Activated CD8-positive, alpha-beta T cell treated with anti-CD3 and anti-CD28 coated beads for 36 hours (primary cell): ENCODE measurements at places on chromosomes 7 and 10.
A peak's percentile ranks its signal among the peaks of the same experiment; 100 is the strongest.

GRCh38 chr10:78199005-78199725 is 165.5 kb downstream of the RPS24 start:
- DNase-seq: no peak

DNA sequence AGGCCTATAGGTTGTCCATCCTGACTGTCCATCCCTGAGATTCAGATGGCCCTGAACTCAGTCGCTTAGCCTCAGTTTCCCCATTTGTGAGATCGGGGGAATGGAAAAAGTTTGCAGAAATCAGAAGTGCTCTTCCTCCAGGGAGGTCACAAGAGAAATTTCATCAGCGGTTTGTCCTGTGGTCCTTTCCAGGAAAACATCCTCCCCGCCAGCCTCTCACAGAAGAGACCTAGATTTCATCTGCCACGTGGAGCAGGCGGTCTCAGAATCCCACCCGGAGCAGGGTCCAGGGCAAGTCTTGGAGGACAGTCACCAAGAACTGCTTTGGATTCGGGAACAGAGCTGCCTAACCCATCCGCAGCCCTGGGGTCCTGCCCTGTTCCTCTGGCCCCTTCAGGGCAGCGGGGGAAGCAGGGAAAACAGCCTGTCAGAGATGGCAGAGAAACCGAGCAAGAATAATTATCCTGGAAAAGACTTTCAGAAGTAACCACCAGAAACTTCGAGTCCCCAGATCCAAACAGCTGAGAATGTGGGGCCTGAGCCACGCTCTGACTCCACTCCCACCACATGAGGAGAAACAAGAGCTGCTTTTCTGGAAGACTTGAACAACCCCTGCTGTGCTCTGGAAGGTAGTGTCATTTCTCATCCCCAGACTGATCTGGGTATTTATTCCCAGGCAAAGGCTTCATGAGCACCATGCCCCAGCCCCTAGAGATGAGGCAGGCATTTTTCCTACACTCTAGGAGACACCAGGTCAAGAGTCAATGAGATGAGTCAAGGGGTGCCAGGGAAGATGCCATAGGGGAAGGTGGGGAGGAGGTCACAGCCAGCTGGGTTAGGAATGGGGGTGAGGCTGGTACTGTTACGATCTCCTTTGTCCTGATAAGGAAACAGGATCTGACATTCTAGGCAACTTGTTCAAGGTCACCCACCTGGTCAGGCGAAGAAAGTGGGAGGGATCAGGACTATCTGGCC is 1.1 kb upstream of the TNS3 start:
- no peak for DNase-seq

GRCh38 chr10:109741712-109742111 is 181.6 kb downstream of the XPNPEP1 start:
- no peak for DNase-seq

DNA sequence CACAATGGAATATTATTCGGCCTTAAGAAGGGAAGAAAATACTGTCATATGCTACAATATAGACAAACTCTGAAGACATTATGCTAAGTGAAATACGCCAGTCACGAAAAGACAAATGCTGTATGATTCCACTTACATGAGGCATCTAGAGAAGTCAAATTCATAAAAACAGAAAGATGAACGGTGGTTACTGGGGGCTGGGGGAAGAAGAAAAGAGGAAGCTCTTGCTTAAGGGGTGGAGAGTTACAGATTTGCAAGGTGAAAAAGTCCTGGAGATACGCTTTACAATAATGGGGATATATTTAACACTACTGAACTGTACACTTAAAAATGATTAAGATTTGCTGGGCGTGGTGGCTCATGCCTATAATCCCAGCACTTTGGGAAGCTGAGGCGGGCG is 49.0 kb downstream of the PSMC2 start:
- DNase-seq: no peak

GRCh38 chr10:17644485-17644943 is 563 bp downstream of the STAM start:
- DNase-seq: peak; percentile 24

DNA sequence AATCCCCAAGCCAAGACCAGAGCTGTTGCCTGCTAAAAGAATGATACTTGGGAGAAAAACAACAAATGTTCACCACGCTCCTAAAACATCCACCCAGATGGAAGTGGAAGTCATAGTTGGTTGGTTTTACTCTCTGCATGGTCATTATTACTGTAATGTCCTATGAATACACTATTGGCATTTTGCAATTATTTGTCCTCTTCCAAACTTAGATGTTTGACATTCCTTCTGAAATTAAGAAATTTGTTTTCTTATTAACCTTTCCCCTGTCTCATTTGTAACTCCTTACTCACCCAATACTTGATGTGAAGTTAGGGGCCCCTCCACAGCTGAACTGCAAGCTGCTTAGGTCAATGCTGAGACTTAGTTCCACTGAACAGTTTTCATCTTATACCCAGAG is 383.3 kb downstream of the INHBA start:
- DNase-seq: no peak

DNA sequence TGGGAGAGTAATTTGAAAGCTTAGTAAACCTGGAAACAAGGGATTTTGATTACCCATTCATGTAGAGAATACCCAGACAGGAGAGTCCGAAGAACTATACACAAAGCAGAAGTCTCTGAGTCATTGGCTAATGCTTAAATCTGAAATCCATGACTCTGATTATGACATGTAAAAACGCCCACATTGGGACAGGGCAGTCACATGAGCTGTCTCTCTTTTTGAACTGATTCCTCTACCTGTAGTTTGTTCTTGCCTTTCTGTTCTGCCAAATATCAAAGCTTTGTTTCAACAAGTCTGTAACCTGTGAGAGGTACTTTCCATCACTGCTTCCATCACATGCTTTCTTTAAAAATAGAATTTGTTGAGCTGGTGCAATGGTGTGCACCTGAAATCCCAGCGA is 4.3 kb upstream of the GPNMB start:
- DNase-seq: no peak

DNA sequence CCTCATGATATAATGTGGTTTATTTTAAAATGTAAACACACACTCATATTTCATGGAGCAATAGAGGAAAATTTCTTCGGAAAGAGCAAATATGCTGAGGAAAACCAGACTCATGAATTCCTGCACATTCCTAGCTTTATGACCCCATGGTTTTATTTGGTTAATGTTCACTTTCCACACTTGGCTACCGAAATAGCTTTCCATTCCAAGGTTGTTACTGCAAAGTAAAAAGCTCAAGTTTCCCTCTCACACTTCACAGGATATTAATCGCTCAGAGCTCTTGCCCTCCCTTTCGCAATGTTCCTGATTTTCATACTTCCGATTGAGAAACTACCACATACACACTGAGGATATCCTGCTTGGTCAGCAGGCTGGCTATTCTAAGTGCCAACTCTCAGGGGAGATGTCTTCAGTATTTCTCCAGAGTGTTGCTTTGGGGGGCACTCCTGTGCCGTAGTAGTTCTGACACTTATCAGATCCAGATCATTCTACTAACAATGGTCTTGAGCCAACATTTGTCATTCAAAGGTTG is 77.5 kb upstream of the STEAP1B start:
- DNase-seq: no peak

- DNase-seq: no peak
Measured at GRCh38 chr10:42755028-42755451, 27.6 kb upstream of the BMS1 start.

GRCh38 chr7:38893061-38893460 is 15.9 kb downstream of the VPS41 start:
- DNase-seq: no peak

DNA sequence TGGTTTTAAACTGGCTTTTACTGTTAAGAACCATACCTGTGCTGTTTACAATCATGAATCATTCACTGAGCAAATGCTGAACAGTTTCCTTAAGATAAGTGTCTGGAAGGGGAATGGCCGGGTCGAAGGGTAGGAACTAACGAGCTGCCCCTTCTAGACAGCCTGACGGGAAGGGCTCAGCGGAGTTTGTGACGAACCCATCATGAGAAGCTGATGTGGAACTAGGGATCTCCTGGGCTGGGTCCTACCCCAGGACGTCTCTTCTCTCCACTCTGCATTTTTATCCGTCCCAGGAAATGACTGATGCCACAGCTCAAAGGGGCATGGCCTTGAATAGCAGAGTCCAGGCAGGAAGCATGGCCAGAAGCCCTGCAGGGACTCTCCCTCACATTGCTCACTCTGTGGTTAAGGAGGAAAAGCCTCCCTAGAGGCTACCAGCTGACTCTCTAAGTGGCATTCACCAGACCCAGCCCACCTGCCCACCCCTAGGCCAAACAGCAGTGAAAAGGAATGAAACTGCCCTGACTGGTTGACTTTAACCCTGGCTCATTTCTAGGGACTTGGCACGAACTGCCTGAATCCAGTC is 112.0 kb downstream of the PFKFB3 start:
- DNase-seq: no peak

GRCh38 chr10:93911866-93912265 is 18.1 kb downstream of the SLC35G1 start:
- DNase-seq: no peak

GRCh38 chr7:128267595-128267924 is 26.5 kb downstream of the LEP start:
- no peak for DNase-seq

DNA sequence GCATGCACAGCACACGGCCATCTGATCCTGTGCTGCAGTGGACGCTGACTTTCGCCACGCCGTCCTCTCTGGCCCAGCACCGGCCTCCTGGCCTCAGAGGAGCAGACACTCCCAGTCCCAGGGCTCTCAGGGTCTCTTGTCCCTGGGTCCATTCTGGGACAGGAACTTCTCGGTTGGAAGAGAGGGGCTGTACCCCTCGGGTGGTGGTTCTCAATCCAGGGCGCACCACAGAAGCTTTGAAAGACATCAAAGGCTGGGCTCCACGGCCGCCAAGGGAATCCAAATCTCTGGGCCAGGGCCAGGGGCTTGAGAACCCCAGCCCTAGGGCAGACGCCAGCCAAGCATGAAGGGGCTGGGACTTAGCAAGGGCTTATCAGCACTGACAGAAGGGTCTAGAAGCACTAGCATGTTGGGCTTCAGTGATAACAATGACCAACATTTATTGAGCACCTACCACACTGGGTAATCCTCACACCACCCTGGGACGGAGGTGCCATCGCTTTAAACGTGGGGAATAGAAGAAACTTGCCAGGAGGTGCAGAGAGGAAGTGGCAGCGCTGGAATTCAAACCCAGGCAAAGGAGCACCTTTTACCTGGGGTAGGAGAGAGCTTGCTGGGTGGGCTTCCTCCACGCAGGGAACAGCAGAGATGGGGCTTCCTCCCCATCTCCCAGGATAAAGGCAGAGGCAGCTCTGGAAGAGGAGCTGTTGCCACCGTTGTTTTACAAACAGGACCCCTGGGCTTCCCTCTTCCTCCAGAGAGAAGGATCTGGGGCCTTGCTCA is 1.8 kb upstream of the PYROXD2 start:
- no peak for DNase-seq

DNA sequence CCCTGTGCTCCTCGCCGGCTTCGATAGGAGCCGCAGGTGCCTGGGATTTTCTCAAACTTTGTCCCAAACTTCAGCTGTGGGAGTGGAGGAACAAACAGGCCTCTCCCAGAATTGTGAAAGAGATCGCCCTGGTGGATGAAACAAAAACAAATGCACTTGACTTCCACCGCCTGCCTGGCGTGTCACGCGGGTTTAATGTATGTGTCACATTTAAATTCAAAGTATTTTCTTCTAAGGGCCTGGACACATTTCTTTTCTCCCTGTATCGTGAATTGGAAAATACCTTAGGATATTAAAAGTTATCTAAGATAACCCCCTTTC is 694 bp upstream of the WASL start:
- peak; percentile 67 for DNase-seq

DNA sequence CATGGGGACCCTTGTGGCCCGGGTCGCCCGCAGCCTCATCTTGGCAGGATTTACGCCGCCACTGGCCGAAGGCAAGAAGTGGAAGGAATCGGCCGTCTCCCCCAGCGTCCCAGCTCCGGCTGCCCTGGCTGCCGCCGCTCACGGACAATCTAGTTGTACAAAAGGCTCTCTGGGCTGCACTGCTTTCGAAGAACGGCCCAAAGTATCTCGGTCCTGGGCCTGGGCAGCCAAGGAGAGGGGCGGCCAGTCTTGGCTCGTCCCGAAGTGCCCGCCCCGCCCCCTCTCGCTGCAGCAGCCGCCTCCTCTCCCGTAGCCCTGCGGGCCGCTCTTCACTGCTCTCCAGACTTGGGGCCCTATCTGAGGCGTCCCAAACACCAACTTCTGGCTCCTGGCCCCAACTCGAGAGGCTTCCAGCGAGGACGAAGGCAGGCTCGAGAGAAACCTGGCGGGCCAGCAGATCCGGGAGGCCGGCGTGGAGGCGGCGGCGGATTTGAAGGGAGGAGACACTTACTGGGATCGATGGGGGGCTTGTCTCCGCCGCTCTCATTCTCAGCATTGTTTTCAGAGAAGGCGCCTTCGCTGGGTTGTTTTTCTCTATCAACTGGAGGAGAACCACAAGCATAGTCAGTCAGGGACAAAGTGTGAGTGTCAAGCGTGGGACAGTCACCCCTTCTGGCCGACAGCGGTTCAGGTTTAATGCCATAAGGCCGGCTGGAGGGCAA is 809 bp downstream of the HOXA9 start:
- DNase-seq: no peak

DNA sequence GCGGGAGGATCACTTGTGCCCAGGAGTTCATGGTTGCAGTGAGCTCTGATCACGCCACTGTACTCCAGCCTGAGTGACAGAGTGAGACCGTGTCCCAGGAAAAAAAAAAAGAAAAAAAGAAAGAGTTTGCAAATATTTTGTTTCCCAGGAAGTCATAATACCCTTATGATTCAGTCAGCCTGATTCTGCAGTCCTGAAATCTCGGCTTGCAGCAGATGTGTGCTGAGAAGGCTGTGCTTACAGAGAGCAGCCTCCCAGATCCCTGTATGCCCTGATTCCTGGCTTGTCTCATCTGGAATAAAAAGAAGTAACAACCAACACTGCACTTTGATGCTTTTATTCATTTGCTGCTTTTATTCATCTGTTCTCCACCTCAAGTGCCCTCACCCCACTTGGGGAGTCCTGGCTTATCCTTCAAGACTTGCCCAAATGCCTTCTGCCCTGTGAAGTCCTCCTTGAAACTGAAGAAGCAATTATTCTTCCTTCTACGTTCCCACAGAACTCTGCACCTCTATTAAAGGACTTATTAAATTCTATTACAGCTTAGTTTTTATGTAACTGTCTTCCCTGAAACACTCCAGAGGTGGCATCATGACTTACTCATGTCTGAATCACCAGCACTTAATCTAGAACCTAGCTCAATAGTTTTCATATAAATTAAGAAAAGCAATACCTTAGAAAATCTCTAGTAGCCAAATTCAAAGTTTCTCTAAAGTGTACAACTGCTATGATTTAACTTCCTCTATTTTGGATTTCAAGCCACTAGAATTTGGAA is 27.7 kb upstream of the BPGM start:
- DNase-seq: no peak

GRCh38 chr7:6252341-6252746 is 20.1 kb downstream of the CYTH3 start:
- DNase-seq: no peak

- DNase-seq: no peak
Measured at GRCh38 chr10:125629758-125630376, 53.1 kb downstream of the TEX36 start.

- no peak for DNase-seq
Measured at GRCh38 chr10:114336823-114337509, 67.3 kb downstream of the AFAP1L2 start.

GRCh38 chr7:28297801-28298459 is 114.4 kb upstream of the CREB5 start:
- no peak for DNase-seq
